Gastroesophageal sphincter (tissue), 4 donors: ENCODE measurements at places on chromosomes 6 and 20.

GRCh38 chr6:107531868-107532267, 42.0 kb downstream of the SOBP start:
- no peak for ATAC-seq

DNA sequence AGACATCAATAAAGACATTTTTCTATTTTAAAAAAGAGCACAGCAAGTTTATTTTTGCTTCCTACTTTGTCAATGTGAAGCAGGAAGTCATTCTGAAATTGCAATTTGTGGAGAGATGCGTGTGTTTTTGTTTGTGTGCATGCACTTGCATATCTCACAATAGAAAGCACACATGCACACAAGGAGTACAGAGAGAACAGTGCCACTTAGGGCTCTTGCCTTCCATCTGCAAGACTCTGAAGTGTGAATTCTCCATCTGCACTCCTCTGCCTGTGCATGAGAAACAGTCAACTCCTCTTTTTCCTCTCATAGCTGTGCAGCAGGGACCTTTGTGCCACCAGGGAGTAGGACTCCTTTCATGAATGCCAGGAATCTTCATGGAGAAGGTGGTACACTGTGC, 316.3 kb upstream of the CNR1 start:
- no peak for ATAC-seq

GRCh38 chr20:33099843-33100538, 20.5 kb downstream of the BPIFB4 start:
- no peak for ATAC-seq

- ATAC-seq = no peak
These were observed 477.5 kb downstream of the PRKN start for GRCh38 chr6:162249907-162250642.

GRCh38 chr6:131597446-131597845, 24.4 kb downstream of the ARG1 start:
- no peak for ATAC-seq
